Muscle of arm (tissue), 14 donors: ENCODE measurements at places on chromosomes 1 and 21. TPM values are rescaled to one million over a fixed set of nuclear protein-coding genes. Genes with fewer than 3 reads are reported as not detected.

- DNase-seq = no peak
These were observed 37.7 kb downstream of the SLC45A1 start for GRCh38 chr1:8355439-8356255.

GRCh38 chr1:150321826-150322166, 463 bp downstream of the PRPF3 start:
- DNase-seq = no peak

SLAMF9 gene
- not detected for polyA plus RNA-seq

FAM78B gene
- 2.2 TPM for polyA plus RNA-seq

GRCh38 chr1:87733386-87733785, 404.7 kb downstream of the LMO4 start:
- DNase-seq = no peak

AMY1B gene
- not detected for polyA plus RNA-seq

DNA sequence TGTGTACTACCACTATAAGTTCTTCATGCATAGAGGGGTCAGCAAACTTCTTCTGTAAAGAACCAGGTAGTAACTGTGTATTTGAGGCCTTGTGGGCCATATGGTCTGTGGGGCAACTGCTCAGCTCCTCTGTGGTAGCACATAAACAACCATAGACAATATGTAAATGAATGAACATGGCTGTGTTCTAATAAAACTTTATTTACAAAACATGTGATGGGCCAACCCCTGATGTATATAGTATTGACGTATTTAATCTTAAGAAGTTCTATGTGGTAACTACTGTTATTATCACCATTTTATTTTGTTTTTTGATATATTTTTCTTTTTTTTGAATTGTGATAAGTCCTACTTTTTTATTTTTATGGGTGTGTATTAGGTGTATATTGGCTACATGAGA, 15.4 kb downstream of the TRAF5 start:
- DNase-seq = no peak

RHD gene
- polyA plus RNA-seq = 1.00 TPM

DNA sequence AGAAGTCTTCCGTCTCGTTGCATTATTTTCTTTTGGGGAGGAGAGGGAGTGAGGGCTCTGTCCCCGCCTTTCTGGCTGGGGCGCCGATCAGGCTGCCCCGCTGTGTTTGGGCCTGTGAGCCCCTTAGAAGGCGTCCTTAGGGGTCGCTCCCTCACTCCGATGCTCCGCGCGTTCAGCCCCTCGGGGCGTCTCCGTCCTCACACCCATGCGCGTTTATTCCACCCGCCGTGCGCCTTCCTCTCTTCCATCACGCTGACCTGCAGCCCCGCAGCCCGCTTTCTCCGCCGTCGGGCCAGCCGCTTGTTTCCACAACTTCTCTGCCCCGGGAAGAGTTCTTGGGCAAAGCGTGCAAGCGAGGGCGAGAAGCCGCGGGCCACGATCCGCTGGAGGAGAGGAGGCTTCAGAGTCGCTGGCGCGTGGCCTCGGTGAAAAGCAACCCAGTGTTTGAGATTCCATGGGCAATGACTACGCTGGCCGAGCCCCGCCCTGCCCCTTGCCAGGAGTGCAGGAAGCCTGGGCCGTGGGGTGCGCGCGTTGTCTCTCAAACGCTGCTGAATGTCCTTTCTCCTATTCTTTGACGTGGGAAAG, 27.7 kb downstream of the TRIM11 start:
- no peak for DNase-seq

KIAA1614 gene
- 15.0 TPM for polyA plus RNA-seq

GRCh38 chr1:19775317-19775716, 24.4 kb downstream of the TMCO4 start:
- no peak for DNase-seq

CIART gene
- polyA plus RNA-seq = 4.6 TPM

PODN gene
- polyA plus RNA-seq = 9.1 TPM

GRCh38 chr1:116006486-116006964, 30.2 kb downstream of the SLC22A15 start:
- DNase-seq = no peak

DNA sequence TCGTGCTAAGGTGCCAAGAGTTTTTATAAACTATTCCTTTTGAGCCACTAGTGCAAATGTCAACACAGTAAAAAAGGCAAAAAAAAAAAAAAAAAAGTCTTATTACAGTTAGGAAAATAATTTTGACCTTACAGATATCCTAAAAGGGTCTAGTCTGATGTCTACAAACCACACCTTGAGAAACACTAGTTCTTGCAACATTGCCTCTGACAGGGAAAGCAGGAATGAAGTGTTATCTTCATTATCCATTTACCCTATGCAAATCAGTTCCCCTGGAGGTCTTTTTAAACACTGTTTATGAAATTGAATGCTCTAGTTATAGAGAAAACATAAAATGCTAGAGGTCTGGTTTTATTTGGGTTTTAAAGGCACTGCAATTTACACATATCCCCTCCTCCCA, 115.2 kb upstream of the DMRTA2 start:
- no peak for DNase-seq

DNA sequence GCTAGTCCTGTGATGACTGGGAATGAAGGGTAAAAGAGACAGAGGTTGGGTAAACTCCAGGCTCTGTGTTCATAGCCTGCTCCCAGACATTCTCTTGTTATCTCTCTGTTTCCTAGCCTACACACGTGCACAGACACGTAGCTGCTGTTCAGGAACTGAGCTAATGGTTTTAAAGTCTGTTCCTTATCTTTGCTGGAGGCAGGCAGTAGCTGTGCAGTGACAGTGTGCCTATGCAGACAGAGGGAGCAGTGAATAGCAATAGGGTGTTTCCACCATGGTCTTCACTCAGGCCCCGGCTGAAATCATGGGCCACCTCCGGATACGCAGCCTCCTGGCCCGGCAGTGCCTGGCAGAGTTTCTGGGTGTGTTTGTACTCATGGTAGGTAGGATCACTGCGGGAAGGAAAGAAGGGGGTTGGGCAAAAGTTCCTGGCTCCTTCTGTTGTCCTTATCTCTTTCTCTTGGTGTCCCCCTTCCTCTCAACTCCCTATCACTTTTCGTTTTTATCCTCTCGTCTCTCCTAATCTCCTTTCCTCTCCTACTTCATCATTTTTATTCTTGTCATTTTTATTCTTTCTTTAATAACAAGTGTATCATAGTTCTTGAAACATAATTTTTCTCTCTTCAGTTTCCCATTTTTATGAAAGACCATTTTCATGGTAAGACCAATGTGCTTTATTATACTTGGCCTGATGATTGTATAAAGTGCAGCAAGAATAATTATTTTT, at the start of gene AQP10:
TSS of gene AQP10 (plus strand) at position 212 of the 727 bp plus-strand sequence. CDS start at position 275, 63 bp downstream.
- DNase-seq = no peak

VWA1 gene
- 37.0 TPM for polyA plus RNA-seq

- DNase-seq = no peak
These were observed 10.1 kb upstream of the GSTM3 start for GRCh38 chr1:109750920-109751319.

DNA sequence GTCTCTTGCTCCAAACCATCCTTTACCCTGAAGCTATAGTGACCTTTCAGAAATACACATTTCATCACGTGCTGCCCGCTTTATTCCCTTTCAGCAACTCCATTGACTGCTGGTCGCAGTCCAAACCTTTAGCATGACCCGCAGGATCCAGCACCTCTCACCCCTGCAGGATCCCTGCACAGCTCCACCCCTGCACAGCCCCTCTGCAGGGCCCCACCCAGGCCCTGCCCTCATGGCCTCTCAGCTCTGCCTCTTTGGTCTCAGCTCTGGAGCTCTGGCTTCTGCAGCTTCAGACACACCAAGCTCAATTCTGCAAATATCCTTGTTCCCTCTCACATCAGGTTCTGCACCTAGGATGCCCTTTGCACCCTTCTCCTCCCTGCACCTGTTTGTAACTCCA, 264.9 kb upstream of the C1orf174 start:
- no peak for DNase-seq

ZC3H11A gene
- 109 TPM for polyA plus RNA-seq

- DNase-seq = no peak
These were observed 348.7 kb downstream of the SETD4 start for GRCh38 chr21:35711661-35712060.

APOBEC4 gene
- polyA plus RNA-seq = not detected

GRCh38 chr1:219761208-219761860, 148.4 kb upstream of the ZC3H11B start:
- no peak for DNase-seq

DNA sequence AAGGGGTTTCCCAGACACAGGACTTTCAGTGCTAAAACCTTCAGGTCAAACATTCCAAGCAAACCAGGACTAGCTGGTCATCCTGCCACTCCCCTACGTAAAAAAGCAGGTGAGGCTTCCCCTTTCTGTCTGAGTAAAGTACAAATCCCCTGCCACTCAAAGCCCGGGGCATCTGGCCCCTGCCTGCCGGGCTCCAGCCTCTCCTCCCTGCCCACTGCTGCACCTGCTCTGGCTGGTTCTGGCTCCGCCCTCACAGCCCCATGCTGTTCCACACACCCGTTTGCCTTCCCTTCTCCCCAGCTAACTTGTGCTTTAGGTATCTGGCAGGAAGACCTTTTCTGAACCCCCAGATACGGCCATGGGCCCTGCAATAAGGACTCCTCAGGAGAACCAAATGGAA, 23.3 kb upstream of the S100A7 start:
- no peak for DNase-seq

- no peak for DNase-seq
These were observed 67.0 kb downstream of the CACHD1 start for GRCh38 chr1:64536836-64537490.

DNA sequence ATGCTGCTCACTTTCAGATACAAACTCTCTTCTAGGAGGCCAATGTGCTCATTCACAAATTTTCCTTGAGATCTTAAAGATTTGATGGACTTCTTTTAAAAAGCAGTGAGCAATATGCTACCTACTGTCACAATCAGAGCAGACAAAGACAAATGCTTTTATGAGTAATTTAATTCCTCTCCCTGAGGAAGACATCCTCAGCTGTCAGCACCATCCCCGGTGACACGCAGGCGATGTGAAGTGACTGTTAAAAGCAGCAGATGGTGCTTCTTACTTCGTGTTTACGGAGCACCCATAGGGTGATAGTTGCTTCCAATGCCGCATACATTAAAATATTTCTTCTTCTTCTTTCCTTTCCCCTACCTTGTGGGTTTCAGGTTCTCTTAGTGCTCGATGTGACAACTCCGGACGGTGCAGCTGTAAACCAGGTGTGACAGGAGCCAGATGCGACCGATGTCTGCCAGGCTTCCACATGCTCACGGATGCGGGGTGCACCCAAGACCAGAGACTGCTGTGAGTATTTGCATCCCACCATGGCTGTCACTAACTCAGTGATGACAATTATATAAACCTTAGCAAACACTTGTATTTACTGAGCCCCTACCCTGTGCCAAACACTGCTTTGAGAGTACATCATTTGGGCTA, 29.1 kb downstream of the LAMC2 start:
- DNase-seq = no peak

DNA sequence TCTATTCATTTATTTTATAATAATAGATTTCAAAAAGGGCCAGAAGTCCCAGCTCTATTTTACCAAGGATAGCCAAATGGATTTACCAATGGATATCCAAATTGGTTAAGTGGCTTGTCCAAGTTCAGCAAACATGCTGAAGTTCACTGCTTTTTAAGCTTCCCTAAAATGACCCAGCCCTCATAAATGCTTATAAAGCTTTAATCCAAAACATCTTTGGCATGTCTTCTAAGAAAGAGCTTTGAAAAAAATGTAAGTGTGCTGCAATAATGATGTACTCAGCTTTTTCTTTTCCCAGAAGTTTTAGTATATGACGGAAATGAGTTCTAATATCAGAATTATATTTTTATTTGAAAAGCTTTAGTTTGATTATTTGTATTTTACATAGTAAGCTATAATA, 451.5 kb upstream of the ADAMTS5 start:
- DNase-seq = no peak

DESI2 gene
- polyA plus RNA-seq = 55.6 TPM

DNA sequence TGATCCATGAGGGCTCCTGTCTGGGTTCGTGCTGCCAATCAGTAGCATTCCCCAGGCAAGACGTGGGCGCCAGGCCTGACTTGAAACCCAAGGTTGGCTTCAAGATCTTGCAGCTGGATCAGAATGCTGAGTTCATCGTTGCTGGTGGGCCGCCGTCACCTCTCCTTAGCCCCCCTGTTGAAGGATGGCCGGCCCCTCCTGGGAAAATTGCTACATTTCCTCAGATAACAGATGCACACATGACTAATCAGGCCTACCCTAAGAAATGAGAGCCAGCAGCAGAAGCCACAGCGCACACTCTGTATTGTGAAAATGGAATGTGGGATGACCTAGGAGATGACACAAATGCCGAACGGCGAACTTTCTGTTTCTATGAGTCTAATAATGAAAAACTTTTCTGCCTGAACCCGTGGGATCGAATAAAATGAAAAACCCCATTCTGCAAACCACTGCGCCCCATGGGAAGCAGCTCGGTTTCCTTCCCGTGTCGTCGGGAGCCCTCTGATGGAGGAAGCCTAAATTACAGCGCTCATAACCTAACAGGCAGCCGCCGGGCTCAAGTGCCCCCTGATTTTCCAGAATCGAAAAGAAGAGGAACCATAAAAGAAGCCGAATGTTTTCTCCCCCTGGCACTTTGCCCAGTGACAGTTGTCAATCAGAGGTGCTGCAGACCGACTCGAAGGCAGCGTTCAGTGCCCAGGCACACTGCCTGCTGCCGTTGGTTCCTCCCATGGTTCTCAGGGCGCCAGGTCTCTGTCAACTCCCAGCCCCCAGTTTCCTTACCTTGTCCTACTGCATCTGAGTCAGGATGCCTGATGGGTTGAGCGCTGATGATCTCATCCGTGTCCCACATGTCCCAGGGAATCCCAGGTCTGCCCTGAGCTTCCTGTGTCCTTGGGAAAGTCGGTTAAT, 38.2 kb upstream of the H6PD start:
- DNase-seq = peak; percentile 71

F5 gene
- not detected for polyA plus RNA-seq

FMO4 gene
- polyA plus RNA-seq = not detected

DNA sequence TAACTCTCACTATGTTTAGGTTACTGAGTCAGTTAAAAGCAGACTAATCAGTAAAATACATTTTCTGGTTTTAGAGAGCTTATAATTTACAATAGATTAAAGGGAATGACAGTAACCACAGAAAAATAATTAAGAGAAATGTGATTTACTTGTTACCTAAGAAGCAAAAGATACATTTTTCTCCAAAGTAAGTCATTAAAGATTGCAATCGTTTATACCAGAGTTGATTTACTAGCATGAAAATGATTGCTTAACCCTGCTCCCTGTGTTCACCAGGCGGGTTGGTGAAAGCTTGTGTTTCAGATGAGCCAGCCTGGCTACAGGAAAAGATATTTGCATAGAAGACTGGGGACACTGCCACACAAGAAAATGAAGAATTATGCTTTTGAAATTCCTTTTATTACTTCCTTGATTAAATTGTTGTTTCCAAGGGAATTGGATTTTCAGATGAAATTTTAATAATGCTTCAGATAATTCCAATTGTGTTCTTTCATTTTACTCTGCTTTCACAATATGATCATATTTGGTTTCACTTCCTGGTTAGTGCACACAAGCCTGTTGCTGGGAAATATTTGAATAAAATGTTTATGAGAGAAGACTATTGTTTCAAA, 27.9 kb downstream of the LRRC8B start:
- no peak for DNase-seq

DNA sequence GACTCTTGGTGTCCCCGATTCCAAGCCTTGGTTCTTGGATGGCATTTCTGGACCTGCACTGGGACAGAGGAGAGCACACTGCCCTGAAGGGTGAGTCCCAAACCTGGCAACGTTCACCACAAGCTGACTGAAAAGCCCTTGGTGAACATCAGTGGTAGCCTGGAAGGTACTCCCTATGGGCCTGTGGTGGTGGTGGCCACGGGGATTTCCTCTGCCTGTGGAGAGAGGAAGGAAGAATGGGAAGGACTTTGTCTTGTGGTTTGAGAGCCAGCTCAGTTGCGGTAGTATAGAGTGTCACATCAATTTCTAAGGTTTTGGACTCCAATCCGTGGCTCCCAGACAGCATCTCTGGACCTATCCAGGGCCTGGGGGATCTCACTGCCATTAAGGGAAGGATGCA, 50.7 kb downstream of the DNAH14 start:
- no peak for DNase-seq
